ENCODE measurements at places on chromosomes 2 and 18. TPM values are rescaled to one million over a fixed set of nuclear protein-coding genes. Genes with fewer than 3 reads are reported as not detected.
A peak's percentile ranks its signal among the peaks of the same experiment; 100 is the strongest.

DNA sequence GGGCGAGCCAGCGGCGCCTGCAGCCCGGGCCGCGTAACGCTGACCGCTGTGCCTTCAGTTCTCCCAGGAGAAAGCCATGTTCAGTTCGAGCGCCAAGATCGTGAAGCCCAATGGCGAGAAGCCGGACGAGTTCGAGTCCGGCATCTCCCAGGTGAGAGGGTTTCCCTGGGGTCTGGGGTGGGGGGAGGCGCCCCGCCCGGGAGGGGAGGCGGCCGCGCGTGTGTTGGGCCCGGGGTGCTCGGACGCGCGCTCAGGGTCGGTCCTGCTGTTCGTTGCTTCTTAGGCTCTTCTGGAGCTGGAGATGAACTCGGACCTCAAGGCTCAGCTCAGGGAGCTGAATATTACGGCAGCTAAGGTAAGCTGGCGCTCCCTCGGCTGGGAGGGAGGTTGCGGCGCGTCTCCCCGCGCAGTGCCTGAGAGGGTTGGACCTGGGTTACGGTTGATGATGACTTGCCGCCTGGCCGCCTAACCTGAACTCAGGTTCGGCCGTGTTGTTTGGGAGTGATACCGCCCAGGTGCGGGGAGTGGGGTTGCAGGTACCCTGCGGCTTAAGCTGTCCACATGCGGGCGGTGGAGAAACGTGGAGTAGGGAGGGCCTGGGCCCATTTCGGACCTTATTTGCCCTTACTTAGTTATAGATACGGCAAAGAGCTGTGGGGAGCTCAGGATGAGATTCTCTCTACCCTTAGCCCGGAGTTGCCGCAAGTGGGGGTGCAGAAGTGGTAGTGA, 638 bp downstream of the RPS7 start:
- peak; percentile 46 for ATAC-seq

DNA sequence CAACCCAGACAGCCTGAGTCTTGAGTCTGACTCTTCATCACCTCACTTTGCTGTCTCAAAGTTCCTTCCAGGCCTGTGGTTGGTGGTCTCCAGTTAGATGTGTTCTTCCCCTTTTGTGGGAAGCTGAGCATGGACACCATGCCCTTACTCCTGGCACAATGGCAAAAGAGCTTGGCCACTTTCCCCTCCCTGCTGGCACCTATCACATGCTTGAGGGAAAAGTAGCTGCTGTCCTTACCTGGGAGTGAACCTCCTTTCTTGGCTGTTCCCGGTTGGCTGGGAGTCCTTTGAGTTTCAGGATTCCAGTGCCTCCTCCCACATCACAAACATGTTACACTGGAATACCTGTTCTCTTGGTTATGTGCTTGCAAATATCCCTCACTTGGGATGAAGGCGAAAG, 97.8 kb downstream of the GATA6 start:
- no peak for ATAC-seq

- peak; percentile 66 for ATAC-seq
These were observed at the start of gene CYTIP for GRCh38 chr2:157443795-157444640. Gene CYTIP (minus strand): TSS chr2:157444089. CDS start chr2:157444020, 69 bp downstream.

- no peak for ATAC-seq
These were observed 272.1 kb upstream of the RND3 start for GRCh38 chr2:150759531-150759930.

Gene PLB1
- total RNA-seq: 1.6 TPM
